ENCODE measurements at places on chromosomes 3 and 15. TPM values are rescaled to one million over a fixed set of nuclear protein-coding genes. Genes with fewer than 3 reads are reported as not detected.

DAPK2 gene
- 2.4 TPM for total RNA-seq

ATP13A5 gene
- not detected for total RNA-seq

HACD2 gene
- total RNA-seq, result 10.2 TPM

CFAP100 gene
- total RNA-seq, result not detected

GABRR3 gene
- total RNA-seq, result not detected

BOC gene
- 31.3 TPM for total RNA-seq

ERICH6 gene
- not detected for total RNA-seq

All from ascending aorta (tissue), 2 donors.